ENCODE measurements at places on chromosomes 1 and 21.

DNA sequence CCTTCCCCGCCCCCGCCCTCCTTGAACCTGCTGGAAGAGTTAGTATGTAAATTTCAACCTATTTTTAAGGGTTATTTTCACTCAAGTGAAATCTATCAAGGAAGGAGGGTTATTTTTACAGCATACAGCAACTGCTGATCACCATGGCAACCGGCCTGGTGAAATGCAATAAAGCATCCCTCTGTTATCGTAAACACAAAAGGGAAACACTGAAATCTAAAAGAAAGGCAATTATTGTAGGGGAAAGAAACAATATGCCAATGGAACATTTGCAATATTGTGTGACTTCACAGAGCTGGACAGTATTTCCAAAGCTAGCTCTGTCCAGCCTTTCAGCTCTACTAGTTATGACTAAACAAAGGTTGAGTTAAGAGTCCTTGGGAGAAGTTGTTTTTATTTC is 588.3 kb upstream of the PBX1 start:
- no peak for DNase-seq

DNA sequence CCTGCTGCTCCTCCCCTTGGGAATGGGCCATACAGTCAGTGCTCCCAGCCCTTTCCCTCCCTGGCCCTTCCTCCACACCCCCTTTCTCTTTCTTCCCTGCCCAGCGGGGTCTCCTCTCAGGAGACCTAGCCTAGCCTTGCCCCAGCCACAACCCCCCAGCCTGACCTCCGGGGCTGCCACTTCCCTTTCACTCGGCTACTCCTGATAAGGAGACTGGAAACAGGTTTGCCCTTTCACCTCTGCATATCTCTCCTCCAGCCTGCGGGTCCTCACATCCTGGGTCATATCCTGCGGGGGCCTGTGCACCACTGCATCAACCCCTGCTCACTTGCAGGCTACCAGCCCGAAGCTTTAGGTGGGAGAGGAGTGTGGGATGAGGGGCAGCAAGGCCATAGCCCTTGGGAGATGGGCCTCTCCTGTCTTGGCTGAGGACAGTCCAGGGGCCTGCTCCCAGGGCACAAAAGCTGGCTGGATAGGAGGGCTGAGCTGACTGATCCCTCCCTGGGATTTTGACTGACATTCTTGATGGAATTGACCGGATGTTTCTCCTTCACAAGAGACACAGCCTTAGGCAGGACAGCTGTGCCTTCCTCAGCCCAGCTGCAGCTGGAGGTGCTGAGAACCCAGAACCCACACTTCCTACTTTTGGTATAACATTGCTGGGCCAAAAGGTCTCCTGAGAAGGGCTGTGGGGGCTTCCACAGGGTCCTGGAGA is 19.2 kb upstream of the ALX3 start:
- DNase-seq, result no peak

DNA sequence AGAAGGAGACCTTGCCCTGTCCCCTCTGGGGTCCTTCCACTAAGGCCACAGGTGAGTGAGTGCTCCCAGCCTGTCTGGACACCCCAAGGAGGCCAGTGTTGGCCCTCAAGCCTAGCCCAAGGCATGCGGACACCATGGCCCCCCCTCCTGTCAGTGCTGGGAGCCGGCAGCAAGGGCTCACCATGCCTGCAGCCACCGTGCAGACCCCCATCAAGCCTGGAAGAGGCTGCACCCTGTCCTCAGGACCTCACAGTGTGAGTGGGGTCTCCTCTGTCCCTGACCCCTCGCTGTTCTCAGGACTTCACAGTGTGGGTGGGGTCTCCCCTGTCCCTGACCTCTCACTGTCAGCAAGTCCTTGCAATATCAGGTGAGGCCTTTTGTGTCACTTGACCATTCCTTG is 33.2 kb upstream of the PRSS38 start:
- no peak for DNase-seq

GRCh38 chr1:206579747-206580437 is 32.4 kb downstream of the EIF2D start:
- peak; percentile 48 for DNase-seq

GRCh38 chr1:66596191-66596590 is 62.2 kb downstream of the SGIP1 start:
- DNase-seq, result no peak

DNA sequence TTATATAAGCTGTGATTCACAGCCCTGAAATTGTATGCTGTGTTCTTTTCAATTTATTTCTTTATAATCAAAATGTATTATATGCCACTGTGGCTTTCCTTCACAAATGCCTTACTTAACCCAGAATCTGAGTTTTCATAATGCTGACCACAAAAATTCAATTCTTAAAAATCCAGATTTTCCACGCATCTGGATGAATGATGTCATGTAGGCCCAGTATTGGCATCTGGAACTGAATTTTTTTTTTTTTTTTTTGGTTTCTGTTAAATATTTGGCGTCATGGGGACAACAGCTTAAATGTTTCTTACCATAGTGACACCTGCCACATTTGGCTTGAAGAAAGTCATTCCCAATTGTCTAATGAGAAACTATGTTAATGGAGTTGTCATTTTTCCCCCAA is 296.8 kb downstream of the TM2D1 start:
- no peak for DNase-seq

DNA sequence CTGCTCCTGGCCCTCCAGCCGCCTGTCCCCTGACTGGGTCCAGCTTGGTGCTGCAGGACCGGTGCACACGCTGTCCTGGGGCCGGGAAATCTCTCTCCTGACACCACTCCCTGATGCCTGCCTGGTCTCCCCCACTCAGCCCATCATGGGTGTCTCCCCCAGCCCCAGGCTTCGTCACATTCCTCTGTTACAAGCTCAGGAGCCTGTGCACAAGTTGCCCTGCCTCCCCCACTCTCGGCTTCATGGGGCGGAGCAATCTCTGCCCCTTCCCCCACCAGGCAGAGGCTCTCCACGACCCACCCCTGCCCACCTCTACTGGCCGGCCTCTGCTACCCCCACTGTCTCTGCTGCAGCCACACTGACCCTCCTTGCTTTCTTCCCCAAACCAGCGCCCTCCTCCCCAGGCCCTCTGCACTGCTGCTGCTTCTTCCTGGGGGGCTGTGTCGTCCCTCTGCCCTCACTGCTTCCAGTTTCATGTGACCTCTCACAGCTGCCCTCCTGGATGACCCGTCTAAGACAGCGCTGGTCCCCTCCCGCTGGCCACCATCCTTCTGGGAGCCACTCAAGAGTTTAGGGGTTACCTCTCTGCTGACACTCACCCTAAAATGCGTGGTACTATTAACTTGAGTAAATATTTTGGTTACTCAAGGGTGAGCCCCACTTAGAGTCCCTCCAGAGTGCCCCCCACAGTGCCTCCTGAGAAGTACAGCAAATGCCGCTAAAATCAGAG is 5.7 kb upstream of the RIPK4 start:
- DNase-seq, result no peak

DNA sequence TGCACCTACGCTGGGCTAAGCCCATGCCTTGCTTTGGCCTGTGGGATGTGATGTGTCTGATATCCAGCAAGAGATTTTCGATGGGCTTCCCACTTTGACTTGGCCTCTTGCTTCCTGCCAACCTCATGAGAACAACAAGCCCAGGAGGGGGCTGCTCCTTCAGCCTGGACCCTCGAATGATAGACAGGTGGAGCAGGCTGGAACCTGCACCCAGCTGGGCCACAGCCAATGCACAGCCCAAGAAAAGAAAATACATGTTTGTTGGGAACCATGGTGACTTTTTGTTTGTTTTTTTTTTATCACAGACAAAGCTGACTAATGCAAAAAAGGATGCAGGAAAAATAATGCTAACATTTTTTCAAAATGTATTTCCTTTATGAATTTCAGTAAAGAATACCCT is 144.3 kb downstream of the LMX1A start:
- DNase-seq, result no peak

GRCh38 chr1:200376528-200376927 is 33.3 kb downstream of the ZNF281 start:
- no peak for DNase-seq

- DNase-seq, result no peak
Observed at GRCh38 chr1:98003442-98003841, 82.6 kb upstream of the DPYD start.

- DNase-seq, result no peak
Observed at GRCh38 chr21:29260461-29260860, 38.3 kb upstream of the BACH1 start.

GRCh38 chr1:170067253-170067819 is 7.2 kb downstream of the KIFAP3 start:
- no peak for DNase-seq

DNA sequence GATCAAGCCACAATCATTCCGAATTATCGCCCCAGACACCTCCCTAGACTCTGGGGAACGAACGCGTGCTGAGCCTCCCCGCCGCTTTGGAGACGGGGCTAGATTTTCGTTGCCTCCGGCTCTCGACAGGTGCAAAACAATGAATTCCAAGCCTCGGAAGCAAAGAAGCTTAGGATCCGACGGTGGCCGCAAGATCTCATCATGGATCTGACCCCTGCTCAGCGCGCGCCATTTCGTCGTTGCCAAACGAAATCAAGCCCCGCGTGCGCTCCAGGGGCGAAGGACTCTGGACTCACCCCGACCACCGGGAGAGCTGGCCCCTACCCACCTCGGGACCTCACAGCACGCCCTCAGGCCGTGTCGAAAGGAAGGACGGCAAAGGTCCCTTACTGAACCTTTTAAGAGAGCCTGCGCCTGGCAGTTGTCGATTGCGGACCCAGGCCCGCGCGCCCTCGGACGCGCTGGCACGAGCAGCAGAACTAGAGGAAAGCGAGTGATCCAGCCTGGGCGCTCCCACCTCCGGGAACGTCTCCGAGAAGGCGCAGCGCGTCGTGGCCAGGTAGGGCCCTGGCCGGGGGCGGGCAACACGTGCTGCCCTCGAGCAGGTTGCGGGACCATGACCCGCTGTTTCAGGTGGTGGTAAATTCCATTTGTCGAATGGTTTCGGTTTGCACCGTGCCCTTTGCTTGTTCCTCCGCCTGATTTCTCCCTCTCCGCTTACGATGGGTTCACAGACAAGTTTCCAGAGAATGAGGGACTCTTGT is 1.6 kb upstream of the RUNX3 start:
- no peak for DNase-seq
